H1 (cell line): ENCODE measurements at places on chromosomes 5 and 9.

DNA sequence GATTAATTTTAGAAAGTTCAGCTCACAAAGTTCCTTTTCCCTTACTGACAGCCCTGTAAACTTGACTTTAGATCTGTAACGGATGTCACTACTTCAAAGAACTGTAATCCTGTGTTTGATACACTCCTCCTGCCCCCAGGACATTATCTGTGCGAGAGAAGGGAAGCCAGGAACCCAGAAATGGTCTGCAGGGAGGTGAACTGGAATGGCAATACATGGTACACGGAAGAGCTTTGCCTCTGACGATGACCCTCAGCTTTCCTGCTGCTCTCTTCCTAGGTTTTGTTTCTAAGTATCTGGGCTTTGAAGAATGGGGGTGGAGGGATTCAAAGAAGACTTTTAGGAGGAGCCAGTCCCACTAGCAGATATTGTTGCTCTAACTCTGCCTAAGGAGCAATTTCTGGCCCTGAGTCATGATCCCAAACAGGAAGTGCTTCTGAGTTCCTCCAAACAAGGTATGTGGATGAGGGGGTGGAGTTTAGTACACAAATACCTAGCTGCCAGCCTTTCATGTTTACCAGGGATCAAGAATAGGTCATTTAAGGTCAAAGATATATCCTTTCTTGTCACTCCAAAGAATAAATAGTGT is 43.4 kb upstream of the TMC1 start:
- H3K36me3 ChIP-seq = no peaks in the 10 kb centered on the region
- DNase-seq = no peak
- H3K27me3 ChIP-seq = no peaks in the 10 kb centered on the region

DNA sequence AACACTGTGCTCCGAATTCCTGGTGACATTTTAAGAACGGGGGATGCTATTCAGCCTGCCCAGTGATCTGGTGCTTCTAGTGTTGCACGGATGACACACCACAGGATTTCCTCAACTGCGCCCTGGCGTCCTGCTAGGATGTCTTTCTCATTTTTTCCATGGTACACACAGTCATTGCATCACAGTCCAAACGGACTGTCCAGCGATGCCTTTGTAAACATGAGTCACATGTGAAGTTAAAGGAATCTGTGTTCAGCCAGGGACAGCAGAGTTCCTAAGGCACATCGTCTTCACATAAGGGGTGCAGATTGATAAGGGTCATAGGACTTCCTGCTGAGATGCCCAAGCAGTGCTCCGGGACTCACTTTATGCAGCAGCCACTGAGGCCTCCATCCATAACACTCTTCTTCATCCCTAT is 9.3 kb upstream of the PTPN3 start:
- H3K27me3 ChIP-seq = no peaks in the 10 kb centered on the region
- no peak for DNase-seq
- no peaks in the 10 kb centered on the region for H3K36me3 ChIP-seq
- H3K4me3 ChIP-seq = no peak overlapping the region

DNA sequence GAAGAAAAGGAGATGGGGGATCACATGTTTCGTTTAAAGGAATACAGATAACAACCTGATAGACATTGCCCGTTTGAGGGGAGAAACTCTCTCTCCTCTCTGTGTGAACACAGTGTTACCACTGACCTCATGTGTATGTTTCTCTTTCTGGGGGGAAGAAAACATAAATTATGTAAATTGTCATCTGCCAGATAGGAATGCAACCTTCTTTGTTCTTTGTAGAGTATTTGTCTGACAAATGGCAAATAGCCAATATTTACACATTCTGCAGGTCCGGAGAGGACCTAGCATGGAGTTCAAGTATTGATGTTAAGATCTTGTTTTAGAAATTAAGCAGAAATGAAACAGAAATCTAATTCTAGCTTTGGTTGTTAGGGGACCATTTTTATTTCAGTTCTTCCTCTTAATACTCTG is 276.3 kb downstream of the SAXO1 start:
- no peaks in the 10 kb centered on the region for H3K27me3 ChIP-seq
- no peak for DNase-seq
- H3K36me3 ChIP-seq = no peaks in the 10 kb centered on the region
- H3K27ac ChIP-seq = no peak overlapping the region

DNA sequence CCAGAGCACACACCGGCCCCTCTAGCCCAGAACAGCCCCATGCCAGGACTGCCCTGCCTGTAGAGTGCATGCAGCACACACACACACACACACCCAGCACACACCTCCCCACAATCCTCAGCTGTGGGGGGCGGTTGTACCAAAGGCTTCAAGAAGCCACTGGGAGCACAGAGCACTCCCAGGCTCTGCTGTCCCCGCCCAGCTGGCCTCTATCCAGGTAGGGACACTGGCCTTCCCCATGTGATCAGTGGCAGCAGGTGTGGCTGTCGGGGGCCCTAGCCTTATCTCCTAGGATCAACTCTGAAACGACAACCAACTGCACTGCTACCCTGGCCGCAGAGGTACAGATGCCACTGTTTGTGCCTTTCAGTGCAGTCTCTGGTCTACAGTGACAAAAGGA is 2.0 kb downstream of the ANAPC2 start:
- H3K36me3 ChIP-seq = peaks cover 3% of the 10 kb centered on the region
- H3K27ac ChIP-seq = no peak overlapping the region
- no peak for DNase-seq
- H3K4me3 ChIP-seq = no peak overlapping the region
- no peaks in the 10 kb centered on the region for H3K27me3 ChIP-seq

DNA sequence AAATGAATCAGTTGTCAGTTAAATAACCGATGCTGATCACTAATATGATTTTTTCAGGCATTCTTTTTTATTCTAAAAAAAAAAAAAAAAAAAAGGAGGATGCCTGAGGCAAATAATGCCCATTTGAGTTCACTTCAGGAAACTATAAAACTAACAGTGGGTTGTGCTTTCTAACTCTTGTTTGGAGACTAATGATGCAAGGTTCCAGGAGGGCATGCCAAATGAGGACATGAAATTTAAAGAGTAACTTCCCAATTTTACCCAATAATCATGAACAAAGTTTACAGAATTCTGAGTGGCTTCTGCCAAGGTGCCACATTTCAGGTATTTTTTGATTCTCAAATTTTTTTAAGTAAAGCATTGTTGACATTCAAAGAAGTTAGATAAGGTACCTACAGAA is 41.0 kb downstream of the CEP120 start:
- no peak for DNase-seq
- no peaks in the 10 kb centered on the region for H3K27me3 ChIP-seq
- H3K27ac ChIP-seq = no peak overlapping the region

DNA sequence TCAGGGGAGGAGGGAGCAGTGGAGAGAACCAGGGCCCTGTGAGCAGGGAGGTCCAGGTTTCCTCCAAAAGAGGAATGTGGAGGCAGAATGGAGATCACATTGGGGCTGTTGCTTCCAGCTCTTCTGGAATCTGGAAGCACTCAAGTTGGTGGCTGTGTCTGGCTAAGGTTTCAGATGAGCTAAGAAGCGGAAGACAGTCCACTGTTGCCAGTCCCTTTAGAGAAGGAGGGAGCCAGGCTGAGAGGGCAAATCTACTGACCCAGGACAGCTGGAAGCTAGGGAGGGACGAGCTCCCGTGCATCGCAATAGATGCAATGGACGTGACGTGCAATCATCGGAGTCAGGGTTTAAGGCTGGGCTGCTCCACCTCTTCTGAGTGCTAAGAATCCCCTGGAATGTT is 71.2 kb downstream of the TENT4A start:
- H3K4me1 ChIP-seq = no peaks in the 10 kb centered on the region
- no peak for DNase-seq
- no peaks in the 10 kb centered on the region for H3K36me3 ChIP-seq
- H3K27me3 ChIP-seq = no peaks in the 10 kb centered on the region
- no peak overlapping the region for H3K27ac ChIP-seq

GRCh38 chr5:15549961-15550360 is 50.0 kb downstream of the FBXL7 start:
- peaks cover 5% of the 10 kb centered on the region; the same call in 1 of the 2 replicates for H3K36me3 ChIP-seq
- no peak overlapping the region for H3K4me3 ChIP-seq
- peaks cover 12% of the 10 kb centered on the region for H3K4me1 ChIP-seq
- H3K27ac ChIP-seq = no peak overlapping the region

GRCh38 chr9:92887880-92888338 is 10.1 kb upstream of the ZNF484 start:
- H3K27ac ChIP-seq = no peak overlapping the region
- no peak overlapping the region for H3K4me3 ChIP-seq
- H3K27me3 ChIP-seq = 0 out of 2 replicates have a peak, but pooled peaks cover 3% of the 10 kb centered on the region

GRCh38 chr9:134629586-134630392 is 11.8 kb upstream of the COL5A1 start:
- DNase-seq = no peak
- no peaks in the 10 kb centered on the region for H3K27me3 ChIP-seq
- no peak overlapping the region for H3K4me3 ChIP-seq
- H3K36me3 ChIP-seq = no peaks in the 10 kb centered on the region

- no peak overlapping the region for H3K27ac ChIP-seq
- no peaks in the 10 kb centered on the region for H3K4me1 ChIP-seq
- DNase-seq = no peak
- no peaks in the 10 kb centered on the region for H3K36me3 ChIP-seq
- no peaks in the 10 kb centered on the region for H3K27me3 ChIP-seq
These were observed 7.4 kb downstream of the SLC22A4 start for GRCh38 chr5:132301344-132302271.

GRCh38 chr5:160357394-160357793 is 13.0 kb downstream of the C1QTNF2 start:
- no peak overlapping the region for H3K4me3 ChIP-seq
- no peaks in the 10 kb centered on the region; the same call in none of the 2 replicates for H3K4me1 ChIP-seq
- no peaks in the 10 kb centered on the region for H3K36me3 ChIP-seq
- no peak for DNase-seq

DNA sequence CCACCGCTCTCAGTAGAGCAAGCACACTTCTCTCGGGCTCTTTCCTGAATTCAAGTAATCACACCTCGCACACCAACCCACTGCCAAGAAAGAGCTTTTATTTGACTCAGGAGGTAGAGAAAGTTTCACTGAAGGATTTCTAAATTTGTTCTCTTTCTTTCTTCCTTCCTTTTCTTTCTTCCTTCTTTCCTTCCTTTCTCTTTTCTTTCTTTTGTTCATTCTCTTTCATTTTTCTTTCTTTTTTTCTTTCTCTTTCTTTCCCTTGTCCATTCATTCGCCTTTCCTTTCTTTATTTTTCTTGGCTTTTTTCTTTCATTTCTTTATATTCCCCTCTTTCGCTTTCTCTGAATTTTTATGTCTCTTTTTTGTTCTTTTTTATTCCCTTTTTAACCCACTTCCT is 300.1 kb downstream of the ENC1 start:
- no peak overlapping the region for H3K4me3 ChIP-seq
- H3K27me3 ChIP-seq = no peaks in the 10 kb centered on the region

- H3K36me3 ChIP-seq = no peaks in the 10 kb centered on the region
- no peak overlapping the region for H3K27ac ChIP-seq
- H3K27me3 ChIP-seq = no peaks in the 10 kb centered on the region
- no peak overlapping the region for H3K4me3 ChIP-seq
- DNase-seq = no peak
- no peaks in the 10 kb centered on the region for H3K4me1 ChIP-seq
These were observed 65.3 kb downstream of the CSNK1A1 start for GRCh38 chr5:149485655-149486615.

DNA sequence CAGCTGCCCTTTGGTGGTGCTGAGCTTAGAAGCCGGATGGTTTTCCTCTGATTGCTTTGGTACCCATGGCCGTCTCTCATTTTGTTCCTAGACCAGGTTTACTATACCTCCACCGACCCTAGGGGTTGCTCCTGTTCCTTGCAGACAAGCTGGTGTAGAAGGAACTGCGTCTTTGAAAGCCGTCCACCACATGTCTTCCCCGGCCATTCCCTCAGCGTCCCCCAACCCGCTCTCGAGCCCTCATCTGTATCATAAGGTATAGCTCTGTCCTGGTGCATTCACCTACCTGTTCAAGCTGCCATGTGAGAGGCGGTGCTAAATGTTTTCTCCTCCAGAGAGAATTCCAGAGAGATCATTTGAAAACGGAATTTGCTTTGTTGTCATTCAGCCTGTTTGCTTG is 39.5 kb downstream of the TENT4A start:
- H3K4me1 ChIP-seq = peaks cover 3% of the 10 kb centered on the region; the same call in 1 of the 2 replicates
- no peaks in the 10 kb centered on the region for H3K27me3 ChIP-seq
- no peak overlapping the region for H3K27ac ChIP-seq
- H3K36me3 ChIP-seq = peaks cover 46% of the 10 kb centered on the region

DNA sequence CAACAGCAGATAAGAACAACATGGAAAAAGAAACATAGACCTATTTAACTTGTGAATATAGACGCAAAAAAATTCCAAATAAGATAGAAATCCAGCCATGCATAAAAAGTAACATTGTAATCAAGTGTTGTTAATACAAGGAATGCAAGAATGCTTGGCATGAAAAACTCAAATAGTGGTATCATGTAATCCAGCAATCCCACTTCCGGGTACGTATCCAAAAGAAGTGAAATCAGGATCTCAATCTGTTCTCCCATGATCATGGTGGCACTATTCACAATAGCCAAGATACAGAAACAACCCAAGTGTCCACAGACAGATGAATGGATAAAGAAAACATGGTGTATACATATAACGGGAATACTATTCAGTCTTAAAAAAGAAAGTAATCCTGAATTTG is 437.4 kb downstream of the ARHGEF28 start:
- H3K27ac ChIP-seq = no peak overlapping the region
- no peak for DNase-seq
- H3K27me3 ChIP-seq = no peaks in the 10 kb centered on the region
- H3K4me3 ChIP-seq = no peak overlapping the region

GRCh38 chr9:135069558-135070197 is 17.8 kb upstream of the OLFM1 start:
- H3K27ac ChIP-seq = no peak overlapping the region
- no peaks in the 10 kb centered on the region; the same call in none of the 2 replicates for H3K4me1 ChIP-seq
- no peak for DNase-seq
- H3K4me3 ChIP-seq = no peak overlapping the region
- no peaks in the 10 kb centered on the region for H3K36me3 ChIP-seq

- no peaks in the 10 kb centered on the region for H3K4me1 ChIP-seq
- no peaks in the 10 kb centered on the region for H3K36me3 ChIP-seq
- H3K4me3 ChIP-seq = no peak overlapping the region
- DNase-seq = no peak
These were observed 168.2 kb downstream of the RNF180 start for GRCh38 chr5:64333886-64334285.

DNA sequence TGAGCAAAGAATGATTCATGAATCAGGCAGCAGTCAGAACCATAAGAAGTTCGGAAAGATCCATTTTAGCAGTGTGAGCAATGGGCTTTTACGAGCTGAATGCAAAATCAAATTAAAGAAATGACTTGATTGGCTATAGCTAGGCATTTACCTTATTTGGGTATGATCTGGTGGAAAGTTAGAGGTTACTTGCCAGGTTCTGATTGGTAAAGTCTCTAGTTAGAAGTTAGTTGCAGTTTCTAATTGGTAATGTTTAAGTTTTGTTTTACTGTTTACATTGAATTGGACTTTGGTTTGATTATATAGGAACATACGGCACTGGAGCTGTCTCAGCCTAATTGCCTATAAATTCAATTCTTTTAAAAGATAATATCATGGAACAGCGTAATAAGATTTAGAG is 97.9 kb downstream of the ITGA1 start:
- H3K27me3 ChIP-seq = no peaks in the 10 kb centered on the region
- H3K4me3 ChIP-seq = no peak overlapping the region
- H3K36me3 ChIP-seq = no peaks in the 10 kb centered on the region
- no peak for DNase-seq
- no peaks in the 10 kb centered on the region for H3K4me1 ChIP-seq
